ENCODE measurements at places on chromosomes 2 and 18. TPM values are rescaled to one million over a fixed set of nuclear protein-coding genes. Genes with fewer than 3 reads are reported as not detected.
A peak's percentile ranks its signal among the peaks of the same experiment; 100 is the strongest.

DNA sequence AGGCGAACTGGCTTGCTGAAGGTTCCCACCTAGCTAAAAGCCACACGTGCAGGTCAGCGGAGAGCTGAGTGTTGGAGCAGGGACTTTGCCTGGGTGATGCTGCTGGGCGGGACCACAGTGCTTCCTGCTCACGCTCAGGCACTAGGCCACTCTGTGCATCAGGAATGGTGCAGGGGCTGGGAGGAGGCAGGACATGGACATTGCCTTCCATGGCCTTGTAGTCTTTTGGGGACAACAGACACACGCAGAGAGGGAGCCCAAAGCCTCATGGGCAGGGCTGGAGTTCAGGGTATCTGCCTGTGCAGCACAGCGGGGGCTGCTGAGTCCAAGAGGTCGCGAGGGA, 207.2 kb downstream of the ZBTB7C start:
- no peak overlapping the region for H3K4me3 ChIP-seq
- no peaks in the 10 kb centered on the region for H3K36me3 ChIP-seq
- no peaks in the 10 kb centered on the region for H3K4me1 ChIP-seq
- no peak overlapping the region for H3K27ac ChIP-seq
- H3K27me3 ChIP-seq: no peaks in the 10 kb centered on the region

VSNL1 gene
- total RNA-seq: 1.2 TPM

DNA sequence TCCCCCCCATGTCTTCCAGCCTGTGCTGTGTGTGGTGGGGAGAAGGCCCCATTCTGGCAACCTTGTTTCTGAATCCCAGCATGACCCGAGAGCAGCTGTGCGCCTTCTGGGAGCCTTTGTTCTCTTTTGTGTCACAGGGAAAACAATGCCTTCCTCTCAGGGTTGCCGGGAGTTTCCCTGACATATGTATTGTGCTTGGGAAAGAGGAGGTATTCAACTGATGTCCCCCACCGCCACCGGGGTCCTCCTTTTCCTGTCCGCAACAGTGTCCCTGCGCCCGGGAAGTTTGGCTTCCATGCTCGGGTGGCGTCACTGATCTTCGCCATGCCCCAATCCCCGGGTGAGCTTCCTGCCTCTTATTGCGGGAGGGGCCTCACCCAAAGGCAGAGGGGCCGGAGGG, 77.5 kb upstream of the ASB18 start:
- H3K27me3 ChIP-seq: no peaks in the 10 kb centered on the region
- DNase-seq: no peak
- no peak overlapping the region for H3K4me3 ChIP-seq

DNA sequence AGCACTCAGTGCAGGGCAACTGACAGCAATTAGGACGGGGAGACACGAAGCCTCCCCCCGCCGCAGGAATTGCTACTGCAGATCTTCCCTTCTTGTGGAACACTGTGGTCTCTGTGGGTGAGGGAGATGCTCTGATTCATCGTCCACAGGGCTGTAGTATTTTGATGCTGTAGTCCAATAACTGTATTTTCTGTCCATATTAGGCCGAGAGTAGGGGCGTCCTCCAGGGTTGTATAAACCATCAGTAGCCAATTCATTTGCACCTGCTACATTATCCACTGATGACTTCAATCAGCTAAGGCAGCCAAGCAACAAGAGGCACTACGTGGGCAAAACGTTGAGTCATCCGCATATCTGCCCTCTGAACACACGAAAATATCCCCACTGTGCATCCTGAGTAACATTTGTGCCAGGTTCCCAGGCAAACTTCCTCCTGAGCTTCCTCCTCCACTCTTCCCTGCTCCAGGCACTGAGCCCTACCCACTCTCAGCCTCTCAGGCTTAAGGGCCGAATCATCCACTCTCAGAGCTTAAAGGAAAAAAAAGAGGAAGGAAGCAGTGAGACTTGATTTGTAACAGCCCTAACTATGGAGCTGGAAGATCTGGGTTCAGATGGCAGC, 62.1 kb downstream of the LBH start:
- DNase-seq: no peak
- H3K4me1 ChIP-seq: peaks cover 5% of the 10 kb centered on the region
- H3K27me3 ChIP-seq: no peaks in the 10 kb centered on the region
- H3K4me3 ChIP-seq: no peak overlapping the region
- H3K27ac ChIP-seq: no peak overlapping the region
- no peaks in the 10 kb centered on the region for H3K36me3 ChIP-seq

DNA sequence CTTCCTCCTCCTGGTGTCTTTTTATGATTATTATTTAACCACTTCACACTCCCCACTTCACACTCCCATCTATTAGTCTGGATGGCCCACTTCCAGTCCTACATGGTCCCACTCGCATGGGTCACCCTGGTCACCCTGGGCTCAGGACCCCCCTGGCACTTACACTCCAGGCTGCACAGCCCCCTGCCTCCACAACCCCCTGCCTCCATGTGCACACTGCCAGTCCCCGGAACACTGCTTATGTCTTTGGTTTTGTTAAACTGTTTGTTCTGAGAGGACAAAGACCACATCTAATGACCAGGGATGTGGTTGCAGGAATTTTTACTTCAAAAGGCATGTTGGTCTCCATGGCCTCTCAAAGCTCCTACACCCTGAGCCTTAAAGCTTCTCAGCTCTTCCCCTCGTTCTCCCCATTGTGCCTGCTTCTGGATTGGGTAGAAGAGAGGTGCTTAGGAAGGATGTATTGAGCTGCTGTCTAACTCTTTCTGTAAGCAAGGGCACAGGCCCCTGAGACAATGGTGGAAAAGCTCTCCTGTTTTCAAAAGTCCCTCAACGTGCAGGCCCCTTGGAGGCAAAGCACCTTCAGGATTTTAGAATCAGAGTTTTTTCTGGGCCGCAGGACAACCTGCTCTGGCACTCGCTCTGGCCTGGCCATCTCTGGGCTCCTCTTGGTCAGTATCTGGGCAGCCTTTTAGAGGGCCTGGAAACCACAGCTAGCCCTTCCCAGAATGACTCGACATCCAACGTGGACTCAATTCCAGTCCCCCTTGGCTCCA, 150.0 kb upstream of the HAAO start:
- peaks cover 25% of the 10 kb centered on the region for H3K4me1 ChIP-seq
- H3K4me3 ChIP-seq: no peak overlapping the region
- DNase-seq: no peak
- no peaks in the 10 kb centered on the region for H3K36me3 ChIP-seq
- no peaks in the 10 kb centered on the region for H3K27me3 ChIP-seq

- H3K4me3 ChIP-seq: no peak overlapping the region
- H3K27ac ChIP-seq: no peak overlapping the region
- DNase-seq: no peak
- H3K36me3 ChIP-seq: no peaks in the 10 kb centered on the region
- no peaks in the 10 kb centered on the region for H3K27me3 ChIP-seq
- no peaks in the 10 kb centered on the region for H3K4me1 ChIP-seq
These were observed 888.8 kb downstream of the LRP1B start for GRCh38 chr2:141242008-141242407.

DNA sequence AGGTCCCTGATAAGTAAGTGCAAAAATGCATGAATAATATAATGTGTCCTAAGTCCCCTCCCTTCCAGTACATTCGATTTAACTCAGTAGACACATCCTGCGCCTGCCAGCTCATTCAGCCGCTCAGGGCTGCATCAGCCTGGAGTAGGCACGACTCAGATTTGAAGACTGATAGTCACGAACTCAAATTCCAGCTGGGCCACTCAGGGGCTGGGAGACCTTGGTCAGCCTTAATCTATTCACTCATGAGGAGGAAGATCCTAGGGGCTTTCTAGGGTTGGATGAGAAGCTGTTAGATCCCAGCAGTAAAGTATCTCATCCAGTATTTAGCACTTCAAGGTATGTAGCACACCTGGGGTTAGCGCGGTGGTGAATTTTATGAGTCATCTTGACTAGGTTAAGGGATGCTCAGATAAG, 98.9 kb upstream of the ODC1 start:
- no peaks in the 10 kb centered on the region for H3K36me3 ChIP-seq
- H3K4me3 ChIP-seq: no peak overlapping the region
- H3K27me3 ChIP-seq: peaks cover 7% of the 10 kb centered on the region
- no peak overlapping the region for H3K27ac ChIP-seq
- H3K4me1 ChIP-seq: peaks cover 2% of the 10 kb centered on the region

GRCh38 chr2:26720322-26721114, 28.0 kb downstream of the KCNK3 start:
- H3K4me3 ChIP-seq: no peak overlapping the region
- DNase-seq: peak; percentile 82
- H3K27me3 ChIP-seq: no peaks in the 10 kb centered on the region
- peak overlapping the region; percentile 75 for H3K27ac ChIP-seq
- no peaks in the 10 kb centered on the region for H3K36me3 ChIP-seq
- H3K4me1 ChIP-seq: peaks cover 47% of the 10 kb centered on the region

CROCC2 gene
- 0.26 TPM for total RNA-seq

CDKL4 gene
- total RNA-seq: 2.1 TPM

DNA sequence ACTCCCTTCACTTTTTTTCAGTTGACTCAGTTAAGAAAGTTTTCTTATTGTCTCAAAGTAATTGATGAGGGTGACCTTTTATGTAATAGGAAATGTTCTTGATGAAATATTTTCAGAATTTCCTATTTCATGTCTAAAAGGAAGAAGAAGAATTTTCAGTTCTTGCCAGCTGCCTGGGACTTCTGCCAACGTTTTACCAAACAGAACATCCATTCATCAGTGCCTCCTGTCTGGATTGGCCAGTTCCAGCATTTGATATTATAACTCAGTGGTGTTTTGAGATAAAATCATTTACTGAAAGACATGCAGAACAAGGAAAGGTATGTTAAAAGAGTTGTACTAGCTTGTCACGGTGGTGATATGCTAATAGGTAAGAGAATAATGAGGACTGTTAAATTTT, 104.7 kb upstream of the MYO3B start:
- no peaks in the 10 kb centered on the region for H3K27me3 ChIP-seq
- H3K36me3 ChIP-seq: peaks cover 10% of the 10 kb centered on the region
- H3K4me1 ChIP-seq: peaks cover 8% of the 10 kb centered on the region
- no peak overlapping the region for H3K4me3 ChIP-seq
- H3K27ac ChIP-seq: no peak overlapping the region
- DNase-seq: no peak

HSPD1 gene
- 136 TPM for total RNA-seq

DNA sequence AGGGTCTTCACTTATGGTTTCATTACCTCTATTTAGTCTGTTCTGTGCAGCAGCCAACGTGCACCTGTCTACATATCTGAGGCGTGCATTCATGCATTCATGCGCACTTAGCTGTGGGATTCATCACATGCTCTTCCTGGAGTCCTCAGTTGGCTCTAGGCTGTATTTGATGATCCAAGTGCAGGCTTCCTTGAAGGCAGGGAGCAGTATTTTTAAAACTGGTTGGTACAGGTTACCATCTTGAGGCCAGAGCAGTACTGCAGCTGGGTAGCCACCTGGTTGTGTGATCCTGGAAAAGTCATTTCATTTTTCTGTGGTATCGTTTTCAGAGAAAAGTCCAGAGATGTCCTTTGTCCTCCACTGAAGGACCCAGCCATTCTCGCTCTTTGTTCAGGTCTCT, 109.8 kb downstream of the EN1 start:
- no peaks in the 10 kb centered on the region for H3K4me1 ChIP-seq
- no peaks in the 10 kb centered on the region for H3K27me3 ChIP-seq
- no peak overlapping the region for H3K27ac ChIP-seq
- no peaks in the 10 kb centered on the region for H3K36me3 ChIP-seq
- H3K4me3 ChIP-seq: no peak overlapping the region
- no peak for DNase-seq

GRCh38 chr2:178008636-178009289, 63.8 kb downstream of the PDE11A start:
- DNase-seq: no peak
- no peaks in the 10 kb centered on the region for H3K27me3 ChIP-seq
- H3K27ac ChIP-seq: no peak overlapping the region
- no peaks in the 10 kb centered on the region for H3K36me3 ChIP-seq
- H3K4me3 ChIP-seq: no peak overlapping the region

DSC1 gene
- not detected for total RNA-seq

All from upper lobe of right lung (tissue), 1 donor.